Smooth muscle cell of the umbilical artery (primary cell): ENCODE measurements at places on chromosomes 13 and 19. TPM values are rescaled to one million over a fixed set of nuclear protein-coding genes. Genes with fewer than 3 reads are reported as not detected.

NOTCH3 gene
- total RNA-seq = 31.2 and 57.9 TPM in 2 replicates

ZBTB7A gene
- 21.1 and 36.2 TPM in 2 replicates for total RNA-seq

RDH13 gene
- 7.4 and 10.3 TPM in 2 replicates for total RNA-seq

OR7D2 gene
- total RNA-seq = under 0.01 TPM in 1 of 2 replicates, not detected in the other

ZNF491 gene
- 4.4 and 5.3 TPM in 2 replicates for total RNA-seq

PNMA8A gene
- 2.8 and 16.3 TPM in 2 replicates for total RNA-seq

ZNF99 gene
- total RNA-seq = not detected in 2 replicates

KLK3 gene
- not detected in 2 replicates for total RNA-seq

ZNF527 gene
- 4.2 and 4.8 TPM in 2 replicates for total RNA-seq

SDHAF1 gene
- 8.1 and 11.9 TPM in 2 replicates for total RNA-seq

CADM4 gene
- total RNA-seq = 1.8 and 3.8 TPM in 2 replicates

ZNF653 gene
- 3.6 and 4.9 TPM in 2 replicates for total RNA-seq

ZNF599 gene
- 5.1 and 7.7 TPM in 2 replicates for total RNA-seq

ZNF223 gene
- 4.7 and 5.3 TPM in 2 replicates for total RNA-seq

ACP5 gene
- total RNA-seq = 0.59 TPM in 1 of 2 replicates, not detected in the other

FLT1 gene
- 194 and 211 TPM in 2 replicates for total RNA-seq

DLL3 gene
- total RNA-seq = under 0.01 and 0.32 TPM in 2 replicates

CGB1 gene
- total RNA-seq = not detected in 2 replicates

PSG4 gene
- 0.30 and 11.0 TPM in 2 replicates for total RNA-seq

PTGIR gene
- total RNA-seq = 6.8 and 9.1 TPM in 2 replicates

RAB20 gene
- total RNA-seq = 9.5 and 20.2 TPM in 2 replicates

TNNT1 gene
- total RNA-seq = 1.5 and 3.0 TPM in 2 replicates

ZSCAN5A gene
- total RNA-seq = 5.9 and 8.5 TPM in 2 replicates

FCAR gene
- not detected in 2 replicates for total RNA-seq

ZNF329 gene
- 13.4 and 17.0 TPM in 2 replicates for total RNA-seq

GJA3 gene
- under 0.01 and 0.55 TPM in 2 replicates for total RNA-seq

CRLF1 gene
- 0.55 and 3.0 TPM in 2 replicates for total RNA-seq

HRC gene
- 0.14 TPM in 1 of 2 replicates, not detected in the other for total RNA-seq

ERICH6B gene
- total RNA-seq = not detected in 2 replicates

CPAMD8 gene
- total RNA-seq = 0.23 and 0.59 TPM in 2 replicates

LIM2 gene
- not detected in 2 replicates for total RNA-seq

GPATCH1 gene
- total RNA-seq = 4.5 and 6.6 TPM in 2 replicates

PPM1N gene
- total RNA-seq = 0.46 and 0.59 TPM in 2 replicates

KLK7 gene
- total RNA-seq = not detected in 2 replicates

TGFBR3L gene
- total RNA-seq = 1.7 and 2.7 TPM in 2 replicates

MCF2L gene
- under 0.01 and 0.18 TPM in 2 replicates for total RNA-seq

RASIP1 gene
- total RNA-seq = 0.74 and 0.89 TPM in 2 replicates

PSG1 gene
- not detected in 2 replicates for total RNA-seq

ALDH16A1 gene
- total RNA-seq = 11.9 and 13.5 TPM in 2 replicates

VSTM2B gene
- total RNA-seq = not detected in 2 replicates

CGB3 gene
- total RNA-seq = not detected in 2 replicates

COG3 gene
- 45.4 and 52.0 TPM in 2 replicates for total RNA-seq

MISP gene
- not detected in 2 replicates for total RNA-seq

F10 gene
- 10.6 and 15.7 TPM in 2 replicates for total RNA-seq

VAV1 gene
- total RNA-seq = not detected in 2 replicates

C1QTNF9 gene
- not detected in 2 replicates for total RNA-seq

DIRAS1 gene
- 0.59 and 1.0 TPM in 2 replicates for total RNA-seq

THSD8 gene
- total RNA-seq = not detected in 2 replicates

PIK3R2 gene
- total RNA-seq = 21.7 and 53.9 TPM in 2 replicates

RETN gene
- total RNA-seq = not detected in 2 replicates
